ENCODE measurements at places on chromosomes 5 and 9.
A peak's percentile ranks its signal among the peaks of the same experiment; 100 is the strongest.

GRCh38 chr9:16645970-16646369 is 224.5 kb downstream of the BNC2 start:
- DNase-seq, result peak; percentile 10

DNA sequence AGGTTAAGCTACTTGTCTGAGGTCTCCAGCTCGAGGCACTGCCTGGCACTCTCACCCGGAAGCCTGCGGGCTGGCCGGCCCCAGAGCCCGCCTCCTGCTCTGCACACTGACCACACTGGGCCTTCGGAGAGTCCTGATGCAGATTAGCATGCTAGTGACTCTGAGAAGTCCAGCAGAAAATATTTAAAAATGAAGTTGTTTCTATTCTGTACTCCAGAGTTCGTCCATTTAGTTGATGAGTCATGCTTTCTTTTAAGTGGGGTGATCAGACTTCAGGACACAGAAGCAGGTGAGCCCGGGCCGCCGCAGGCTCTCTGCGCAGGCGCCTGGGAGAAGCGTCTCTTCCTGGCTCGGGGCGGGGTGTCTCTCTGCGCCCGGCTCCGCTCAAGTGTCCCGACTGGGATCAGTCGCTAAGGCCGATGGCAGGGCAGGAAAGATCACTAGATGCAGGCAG is 32.5 kb downstream of the FAM240B start:
- no peak for DNase-seq

GRCh38 chr5:61647672-61648071 is 315.6 kb downstream of the ZSWIM6 start:
- DNase-seq, result no peak

- no peak for DNase-seq
These were observed 183.3 kb downstream of the DIRAS2 start for GRCh38 chr9:90459321-90459720.

- no peak for DNase-seq
These were observed 32.0 kb upstream of the GTF2H2C start for GRCh38 chr5:69528035-69528434.

DNA sequence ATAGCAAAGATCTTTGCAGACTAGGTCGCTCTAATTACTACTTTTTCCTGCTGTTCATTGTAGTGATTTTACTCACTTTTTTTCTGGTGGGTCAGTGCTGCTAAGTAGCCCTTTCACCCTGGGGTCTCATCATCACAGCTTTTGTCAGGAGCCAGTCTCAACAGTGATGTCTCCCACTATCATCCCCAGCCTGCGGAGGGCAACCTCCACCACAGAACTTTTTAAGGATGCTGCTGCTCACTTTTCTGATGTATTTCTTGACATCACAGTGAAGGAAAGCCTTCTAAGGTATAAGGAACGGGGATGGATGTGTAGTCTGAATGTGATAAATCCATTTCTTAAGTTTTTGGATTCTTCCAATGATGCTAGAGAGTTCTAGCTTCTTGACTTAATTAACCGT is 242.5 kb upstream of the RIOK2 start:
- peak; percentile 10 for DNase-seq

DNA sequence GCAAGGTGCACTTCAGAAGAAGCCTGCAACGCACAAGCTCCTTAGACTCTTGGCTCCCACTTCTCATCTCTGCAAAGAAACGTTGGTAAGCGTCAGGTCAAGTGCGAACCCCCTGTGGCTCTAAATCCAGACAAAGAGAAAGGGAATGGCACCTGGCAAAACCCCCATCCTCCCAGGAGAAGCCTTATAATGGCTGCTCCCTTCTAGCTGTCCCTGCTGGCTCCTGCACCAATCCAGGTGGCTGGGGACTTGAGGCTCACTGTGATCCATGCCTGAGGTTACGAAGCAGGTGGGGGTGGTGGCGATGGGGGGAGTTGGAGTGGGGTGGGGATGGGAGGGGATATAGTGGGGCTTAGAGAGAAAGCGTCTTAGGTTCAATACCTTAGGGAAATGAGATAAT is 272.8 kb downstream of the DENND1A start:
- no peak for DNase-seq

- DNase-seq, result peak; percentile 49
These were observed 83.5 kb upstream of the MINAR2 start for GRCh38 chr5:129664336-129664937.

- no peak for DNase-seq
These were observed 1.5 kb downstream of the HAUS6 start for GRCh38 chr9:19101203-19101602.

DNA sequence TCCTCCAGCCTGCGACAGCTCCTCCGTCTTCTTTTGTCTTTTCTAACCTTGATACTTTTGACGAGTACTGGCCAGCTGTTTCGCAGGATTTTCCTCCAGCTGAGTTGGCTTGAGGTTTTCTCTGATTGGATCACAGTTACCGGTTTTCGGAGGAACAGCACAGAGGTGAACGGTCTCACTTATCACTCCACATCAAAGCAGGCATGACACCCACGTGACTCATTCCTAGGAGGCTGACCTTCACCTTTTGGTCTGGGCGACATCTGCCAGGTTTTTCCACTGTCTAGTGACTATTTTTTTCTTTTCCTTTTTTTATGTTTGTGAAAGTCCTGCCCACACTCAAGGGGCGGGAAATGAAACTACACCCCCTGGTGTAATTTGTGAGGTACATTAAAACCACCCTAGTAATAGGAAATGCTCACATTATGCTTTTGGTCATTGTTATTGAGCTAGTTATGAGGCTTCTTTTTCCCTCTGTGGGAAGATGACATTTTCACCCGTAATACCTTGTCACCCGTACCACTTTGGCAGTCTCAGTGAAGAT is 319.2 kb downstream of the GADD45G start:
- DNase-seq, result no peak

Measured in GM03348 (cell line).